Type B pancreatic cell (in vitro differentiated cells): ENCODE measurements at places on chromosomes 3 and 15.

GRCh38 chr15:89822951-89823711 is 8.5 kb upstream of the ANPEP start:
- DNase-seq, result no peak

DNA sequence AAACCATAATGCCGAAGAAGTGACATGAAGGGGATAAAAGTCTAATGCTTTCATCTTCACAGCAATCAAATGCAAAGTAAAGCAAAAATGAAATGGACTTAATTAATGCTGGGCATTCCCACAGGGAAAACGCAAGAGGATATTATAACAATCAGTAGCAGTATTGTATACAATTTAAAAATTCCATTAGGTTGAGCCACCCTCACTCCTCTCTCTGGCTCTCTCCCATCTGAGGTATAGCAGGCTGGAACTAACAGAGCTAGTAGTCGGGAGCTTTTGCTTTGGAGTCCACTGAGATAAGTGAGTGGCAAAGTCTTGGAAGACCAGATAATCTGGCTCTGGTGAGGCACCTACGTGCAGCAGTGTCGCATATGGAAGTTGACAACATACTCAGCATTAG is 33.9 kb downstream of the DET1 start:
- DNase-seq, result no peak

DNA sequence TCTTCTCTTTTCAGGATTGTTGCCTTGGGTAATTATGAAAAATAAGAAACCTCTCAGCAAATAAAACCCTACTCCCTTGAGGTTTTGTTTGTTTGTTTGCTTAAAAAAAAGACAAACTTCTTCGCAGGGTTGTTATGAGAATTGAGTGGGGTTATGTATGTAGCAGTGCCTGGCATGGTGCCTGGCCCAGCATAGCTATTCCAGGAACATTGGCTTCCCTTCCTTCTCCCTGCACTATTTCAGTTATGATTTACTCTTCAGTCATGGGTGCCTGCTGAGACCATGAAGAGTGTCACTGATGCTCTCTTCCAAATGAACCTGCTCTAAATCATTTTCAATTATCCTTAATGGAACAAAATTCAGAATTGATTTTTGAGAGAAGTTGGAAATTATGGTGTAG is 283.5 kb upstream of the ROPN1 start:
- DNase-seq, result no peak

- no peak for DNase-seq
Measured at GRCh38 chr3:71328926-71329325, 254.6 kb downstream of the FOXP1 start.

- no peak for DNase-seq
Measured at GRCh38 chr3:64295594-64295993, 70.3 kb upstream of the PRICKLE2 start.

DNA sequence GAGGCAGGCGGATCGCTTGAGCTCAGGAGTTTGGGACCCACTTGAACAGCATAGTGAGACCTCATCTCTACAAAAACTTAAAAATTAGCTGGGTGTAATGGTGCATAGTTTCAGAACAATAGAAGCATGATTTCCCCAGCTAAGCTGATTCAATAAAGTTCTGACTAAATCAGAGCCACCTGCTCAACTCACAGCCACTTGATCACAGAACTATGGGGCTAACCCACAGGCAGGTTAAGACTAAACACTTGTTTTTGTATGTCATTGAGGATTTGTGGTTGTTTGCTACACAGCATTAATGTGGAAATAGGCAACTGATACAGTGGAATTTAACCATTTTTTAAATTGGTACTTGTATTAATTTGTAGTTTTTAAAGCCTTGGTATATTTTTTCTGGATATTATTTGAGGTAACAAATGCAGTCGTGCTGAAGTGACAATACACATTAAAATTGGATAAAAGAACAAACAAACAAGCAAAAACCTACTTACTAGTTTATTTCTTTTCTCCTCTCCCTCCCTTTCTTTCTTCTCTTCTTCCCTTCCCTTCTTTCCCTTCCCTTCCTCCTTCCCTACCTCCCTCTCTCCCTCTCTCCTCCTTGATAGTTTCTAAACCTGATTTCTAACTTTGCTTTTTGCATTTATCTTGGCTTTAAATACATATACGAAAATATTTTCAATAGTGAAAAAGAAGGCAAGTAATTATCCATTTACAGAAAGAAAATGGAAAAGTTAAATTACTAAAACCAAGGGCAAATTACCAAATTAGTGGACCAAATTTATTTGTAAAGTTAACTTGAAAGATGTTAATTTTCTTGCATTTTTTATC is 32.1 kb downstream of the OXSM start:
- no peak for DNase-seq

GRCh38 chr3:141225939-141226338 is 5.7 kb upstream of the PXYLP1 start:
- no peak for DNase-seq

DNA sequence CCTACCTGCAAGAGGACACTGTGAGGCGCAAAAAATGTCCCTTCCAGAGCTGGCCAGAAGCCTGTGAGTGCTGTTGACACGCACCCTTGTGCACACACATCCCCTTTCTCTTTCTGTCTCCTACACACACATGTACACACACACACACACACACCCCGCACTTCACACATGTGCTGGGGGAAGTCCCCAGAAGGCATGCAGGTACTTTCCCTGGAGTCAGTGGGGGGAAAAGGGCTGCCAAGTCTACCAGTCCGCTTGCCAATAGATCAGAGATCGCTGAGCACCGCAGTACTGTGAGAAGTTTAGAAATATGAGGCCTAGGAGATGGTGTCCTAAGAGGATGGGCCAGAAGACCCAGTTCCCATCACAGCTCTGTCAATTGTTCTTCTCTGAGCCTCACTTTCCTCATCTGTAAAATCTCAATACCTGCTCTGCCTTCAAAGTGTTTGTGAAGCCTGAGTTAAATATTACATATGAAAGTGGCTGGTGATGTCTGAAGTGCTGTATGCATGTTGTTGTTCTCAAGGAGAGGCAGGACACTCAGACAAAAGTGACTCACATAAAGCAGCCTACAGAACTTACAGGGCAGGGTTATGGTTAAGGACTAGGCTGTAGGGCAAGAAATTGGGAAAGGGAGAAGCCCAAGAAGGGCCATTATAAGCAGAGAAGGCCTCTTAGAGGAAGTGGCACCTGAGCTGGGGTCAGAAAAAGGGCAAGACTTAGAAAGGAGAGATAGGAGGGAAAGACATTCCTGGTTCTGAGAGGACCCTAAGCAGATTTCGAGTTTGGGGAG is 6.8 kb downstream of the IL17RE start:
- DNase-seq, result no peak

GRCh38 chr3:188672840-188673239 is 498.9 kb upstream of the TPRG1 start:
- no peak for DNase-seq

DNA sequence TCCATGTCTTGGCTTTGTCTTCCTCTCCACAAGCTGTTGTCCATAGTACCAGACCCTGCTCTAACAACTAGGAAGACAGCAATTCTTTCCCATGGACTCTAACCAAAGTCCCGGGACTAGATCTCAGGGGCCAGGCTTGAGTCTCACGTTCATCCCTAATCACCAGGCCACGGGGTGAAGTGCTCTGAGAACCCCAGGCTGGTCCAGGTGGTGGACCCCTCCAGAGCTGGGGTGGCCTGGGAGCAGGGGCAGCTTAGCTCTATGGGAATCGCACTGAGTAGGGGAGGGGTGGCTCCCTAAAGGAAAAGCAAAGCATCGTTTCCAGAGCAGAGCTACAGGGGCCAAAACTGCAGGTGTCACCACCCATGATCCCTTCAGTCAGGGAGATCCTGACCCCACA is 150.9 kb downstream of the TPRA1 start:
- no peak for DNase-seq

DNA sequence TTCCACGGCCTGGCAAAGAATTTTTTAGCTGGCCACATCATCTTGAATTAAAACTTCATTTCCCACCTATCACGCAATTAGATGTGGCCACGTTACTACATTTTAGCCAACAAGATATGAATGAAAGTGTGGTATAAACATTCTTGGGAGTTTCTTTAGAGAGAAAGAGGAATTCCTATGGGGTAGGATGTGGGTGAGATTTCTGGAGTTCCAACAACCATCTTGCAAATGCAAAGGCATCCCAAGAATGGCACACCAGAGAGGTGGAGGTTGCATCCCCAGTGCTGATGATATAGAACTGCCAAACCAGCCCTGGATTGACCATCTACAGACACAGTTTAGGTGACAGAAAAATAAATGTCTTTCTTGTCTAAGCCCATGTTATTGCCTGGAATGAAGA is 66.3 kb upstream of the AKAP13 start:
- DNase-seq, result no peak

- DNase-seq, result no peak
Measured at GRCh38 chr3:89488800-89489580, 381.6 kb downstream of the EPHA3 start.

DNA sequence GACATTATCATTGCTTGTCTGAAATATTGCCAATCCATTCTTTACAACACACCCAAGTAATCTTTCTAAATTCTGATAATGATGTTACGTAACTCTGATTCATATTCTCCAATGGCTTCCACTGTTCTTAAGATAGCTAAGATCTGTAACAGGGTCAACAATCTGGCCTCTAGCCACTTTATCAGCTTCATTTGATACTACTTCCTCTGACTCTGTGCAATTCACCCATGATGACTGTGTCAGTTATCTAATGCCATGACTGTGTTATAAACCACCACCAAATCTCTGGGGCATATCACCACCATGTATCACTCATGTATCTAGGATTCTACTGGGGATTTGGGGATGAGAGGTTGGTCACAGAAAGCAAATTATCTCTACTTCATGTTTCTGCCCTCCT is 44.0 kb downstream of the CD200 start:
- no peak for DNase-seq

GRCh38 chr15:99732124-99732750 is 1.0 kb downstream of the LYSMD4 start:
- no peak for DNase-seq

DNA sequence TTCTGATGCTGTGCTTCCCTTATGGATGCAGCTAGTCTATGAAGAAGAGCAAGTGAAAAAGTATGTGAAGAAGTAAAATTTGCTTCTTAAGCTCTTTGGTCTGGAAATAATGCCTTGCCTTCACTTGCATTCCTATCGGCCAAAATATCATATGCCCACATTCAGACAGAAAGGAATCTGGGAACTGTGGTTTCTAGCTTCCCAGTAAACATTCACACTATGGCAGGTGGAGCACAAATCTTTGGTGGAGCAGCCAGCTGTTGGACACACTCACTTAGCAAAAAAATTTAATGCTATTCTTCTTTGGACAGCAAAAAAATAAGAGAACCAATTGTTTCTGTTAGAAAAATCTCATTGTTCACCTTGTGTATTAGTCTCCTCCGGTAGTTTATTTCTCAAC is 12.3 kb upstream of the COL6A6 start:
- no peak for DNase-seq

GRCh38 chr15:51356983-51357382 is 15.5 kb downstream of the GLDN start:
- DNase-seq, result no peak

DNA sequence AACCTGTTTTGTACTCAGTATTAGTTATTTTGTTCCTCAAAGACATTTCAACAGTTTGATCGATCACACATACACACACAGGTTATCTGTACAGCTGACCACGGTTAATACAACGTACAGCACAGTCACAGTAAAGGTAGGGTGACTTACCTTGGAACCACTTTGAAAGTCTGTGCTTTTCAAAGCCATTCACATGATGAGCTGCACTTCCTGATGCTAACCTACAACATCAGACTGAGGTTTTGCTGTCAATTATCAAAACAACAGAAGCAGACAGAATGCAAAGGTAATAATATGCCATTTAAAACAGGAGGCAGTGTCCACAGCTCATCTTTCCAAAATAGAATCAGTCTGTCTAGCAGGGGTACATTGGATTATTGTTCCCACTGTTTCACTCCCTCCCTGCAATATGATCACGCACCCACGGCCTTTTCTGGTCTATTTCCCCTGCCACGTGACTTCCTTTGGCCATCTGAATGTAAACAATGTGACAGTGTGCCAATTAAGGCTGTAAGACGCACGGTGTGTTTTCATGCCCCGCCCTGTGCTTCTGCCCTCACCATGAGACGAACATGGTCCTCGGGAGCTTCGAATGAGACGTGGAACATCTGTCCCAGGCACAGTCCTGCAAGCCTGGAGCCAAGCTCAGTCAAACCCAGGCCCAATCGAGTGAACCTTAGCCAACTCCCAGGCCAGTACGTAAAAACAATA is 102.4 kb downstream of the FMN1 start:
- no peak for DNase-seq

DNA sequence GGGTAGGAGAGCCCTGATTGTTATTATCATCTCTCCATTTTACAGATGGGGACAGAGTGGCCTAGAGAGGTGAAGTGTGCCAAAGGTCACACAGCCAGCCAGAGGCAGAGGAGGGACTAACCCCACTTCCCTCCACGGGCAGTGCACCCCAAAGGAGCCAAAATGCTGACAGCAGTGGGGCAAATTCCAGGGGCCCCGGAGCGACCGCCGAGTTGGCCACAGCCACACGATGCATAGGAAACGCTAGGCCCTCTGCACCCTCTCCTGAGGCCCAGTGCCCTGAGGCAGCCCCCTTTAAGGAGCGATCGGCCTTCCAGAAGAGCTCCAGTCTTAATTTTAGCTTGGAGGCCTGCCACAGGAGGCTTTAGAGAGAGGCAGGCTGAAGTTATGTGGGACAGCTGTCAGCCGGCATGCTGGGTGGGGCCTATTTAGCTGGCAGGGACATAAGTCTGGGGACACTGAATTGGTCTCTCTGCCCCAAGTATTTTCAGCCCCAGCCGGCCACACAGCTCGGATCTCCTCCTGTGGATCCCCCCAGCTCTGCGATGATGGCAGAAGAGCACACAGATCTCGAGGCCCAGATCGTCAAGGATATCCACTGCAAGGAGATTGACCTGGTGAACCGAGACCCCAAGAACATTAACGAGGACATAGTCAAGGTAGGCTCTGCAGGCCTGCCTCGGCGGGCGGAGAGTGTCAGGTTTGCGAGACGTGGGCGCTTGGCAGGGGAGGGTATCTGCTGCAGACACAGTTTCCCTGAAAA is at the start of gene CAV3:
CAV3 (plus strand) TSS at position 471 of the 763 bp plus-strand sequence; CDS start at position 546, 75 bp downstream.
- DNase-seq, result peak; percentile 61

- no peak for DNase-seq
Measured at GRCh38 chr3:98262046-98262445, 2.0 kb upstream of the OR5H6 start.

GRCh38 chr15:90187257-90187868 is 13.8 kb upstream of the SEMA4B start:
- no peak for DNase-seq

DNA sequence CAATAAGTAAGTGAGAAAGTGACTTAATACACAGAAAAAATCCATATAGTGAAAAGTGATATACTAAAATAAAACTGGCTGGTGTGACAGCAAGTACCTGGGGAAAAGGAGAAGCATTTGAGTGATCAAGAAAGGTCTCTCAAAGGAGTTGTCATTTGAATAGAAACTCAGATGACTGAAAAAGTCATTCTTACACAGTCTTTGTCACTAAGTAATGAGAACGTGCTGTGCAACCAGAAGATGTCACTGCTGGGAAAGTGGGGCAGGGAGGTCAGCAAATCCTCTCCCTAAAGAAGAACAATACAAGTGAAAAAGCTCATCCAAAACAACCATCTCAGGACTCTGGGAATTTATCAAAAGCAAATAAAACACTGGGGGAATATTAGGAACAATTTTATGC is 317.5 kb upstream of the TRIM42 start:
- no peak for DNase-seq
